Stimulated activated CD8-positive, alpha-beta memory T cell treated with anti-CD3 and anti-CD28 coated beads, Interleukin-7, amount 100 ng/mL, for 1 hour (primary cell): ENCODE measurements at places on chromosomes 7 and 10.

DNA sequence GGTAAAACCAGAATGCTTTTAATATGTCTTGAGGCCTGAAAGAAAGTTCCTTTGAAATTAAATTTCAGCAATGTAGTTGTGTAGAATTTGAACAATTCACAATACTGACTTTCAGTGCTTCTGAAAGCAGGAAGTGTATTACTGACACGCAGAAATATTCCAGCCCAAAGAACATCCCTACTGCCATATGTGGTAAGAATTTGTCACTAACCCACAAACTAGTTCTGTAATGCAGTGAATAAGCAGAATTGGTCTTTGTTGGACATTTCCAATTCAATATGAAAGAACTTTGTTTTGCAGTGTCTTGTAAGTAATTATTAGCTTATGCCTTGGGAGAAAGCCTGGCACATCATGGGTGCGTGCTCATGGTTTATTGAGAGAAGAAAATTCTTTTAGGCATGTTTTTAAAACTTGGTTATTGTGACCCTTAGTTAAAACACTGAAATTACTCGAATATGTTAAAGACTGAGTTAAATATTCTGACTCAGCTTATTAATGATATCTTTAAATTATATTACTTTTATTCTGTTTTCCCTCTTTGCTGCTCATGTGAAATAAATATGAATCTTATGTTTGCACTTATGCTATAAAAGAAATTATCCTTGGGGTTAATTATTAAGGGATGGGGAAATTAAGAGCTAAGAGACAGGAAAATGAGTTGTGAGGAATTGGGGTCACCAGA lies 33.4 kb downstream of the PTPN12 start:
- no peak for DNase-seq

DNA sequence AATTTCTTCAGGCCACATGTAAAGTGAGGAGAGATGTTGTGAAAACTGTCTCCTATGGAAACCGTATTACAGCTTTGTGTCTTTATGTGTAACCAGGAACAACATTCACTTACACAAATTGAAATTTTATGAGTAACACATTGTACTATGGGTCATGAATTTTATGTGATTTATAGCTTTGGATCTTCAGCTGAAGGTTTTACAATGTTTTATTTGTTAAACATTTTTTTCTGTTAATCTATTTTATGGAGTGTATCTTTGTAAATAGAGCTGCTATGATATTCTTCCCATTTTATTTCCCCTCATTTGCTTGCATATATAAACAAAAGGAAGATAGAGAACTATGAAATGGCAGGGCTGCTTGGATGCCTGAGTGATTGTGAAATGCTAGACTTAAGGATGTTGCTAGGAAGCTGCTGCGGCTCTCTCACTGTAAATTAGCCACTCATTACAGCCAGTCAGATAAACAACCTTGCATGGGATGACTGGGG lies 104.5 kb upstream of the PCLO start:
- no peak for DNase-seq

GRCh38 chr7:115357703-115357999 lies 435.8 kb downstream of the MDFIC start:
- DNase-seq: no peak

DNA sequence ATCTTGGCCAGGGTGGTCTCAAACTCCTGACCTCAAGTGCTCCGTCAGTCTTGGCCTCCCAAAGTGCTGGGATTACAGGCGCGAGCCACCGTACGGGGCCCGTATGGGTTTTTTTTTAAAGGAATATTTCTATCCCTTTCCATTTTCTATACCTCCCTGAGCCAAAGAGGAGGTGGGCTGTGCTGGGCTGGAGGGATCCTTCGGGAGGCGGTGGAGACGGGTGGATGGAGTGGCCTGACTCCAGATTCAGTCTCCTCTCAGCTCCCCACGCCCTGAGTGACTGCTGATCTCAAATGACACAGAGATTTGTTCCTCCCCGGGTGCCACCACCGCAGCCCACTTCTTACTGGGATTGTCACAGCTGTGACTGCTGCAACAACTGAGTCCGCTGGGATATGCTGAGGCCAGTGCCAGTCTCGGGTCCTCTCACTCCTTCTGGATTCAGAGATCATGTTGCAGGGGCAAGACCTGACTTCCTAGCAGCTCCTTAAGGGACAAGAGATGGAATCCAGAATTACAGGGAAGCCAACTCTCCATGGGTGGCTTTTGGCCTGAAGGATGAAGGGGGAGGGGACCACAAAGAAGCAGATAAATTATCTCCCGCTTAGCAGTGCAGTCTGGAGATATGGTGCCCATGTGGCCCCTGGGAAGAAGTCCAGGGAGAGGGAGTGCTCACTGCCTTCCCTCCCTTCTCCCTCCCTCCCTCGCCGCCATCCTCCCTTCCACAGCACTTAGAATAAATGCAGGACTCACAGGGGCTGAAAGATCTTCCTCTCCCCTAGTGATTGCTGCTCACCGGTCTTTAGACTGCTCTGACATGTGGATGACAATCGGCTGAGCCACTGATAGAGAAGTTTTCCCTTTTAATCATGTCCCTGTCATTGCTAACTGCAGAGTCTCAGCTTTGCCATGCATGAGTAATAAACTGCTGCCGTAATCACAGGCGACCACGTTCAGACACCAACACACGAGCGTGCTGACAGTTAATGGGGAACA lies 14.3 kb downstream of the GALNT17 start:
- no peak for DNase-seq

- DNase-seq: no peak
Measured at GRCh38 chr7:140475747-140476333, 3.5 kb downstream of the MKRN1 start.

GRCh38 chr10:124697837-124698544 lies 46.2 kb downstream of the FAM53B start:
- DNase-seq: no peak

DNA sequence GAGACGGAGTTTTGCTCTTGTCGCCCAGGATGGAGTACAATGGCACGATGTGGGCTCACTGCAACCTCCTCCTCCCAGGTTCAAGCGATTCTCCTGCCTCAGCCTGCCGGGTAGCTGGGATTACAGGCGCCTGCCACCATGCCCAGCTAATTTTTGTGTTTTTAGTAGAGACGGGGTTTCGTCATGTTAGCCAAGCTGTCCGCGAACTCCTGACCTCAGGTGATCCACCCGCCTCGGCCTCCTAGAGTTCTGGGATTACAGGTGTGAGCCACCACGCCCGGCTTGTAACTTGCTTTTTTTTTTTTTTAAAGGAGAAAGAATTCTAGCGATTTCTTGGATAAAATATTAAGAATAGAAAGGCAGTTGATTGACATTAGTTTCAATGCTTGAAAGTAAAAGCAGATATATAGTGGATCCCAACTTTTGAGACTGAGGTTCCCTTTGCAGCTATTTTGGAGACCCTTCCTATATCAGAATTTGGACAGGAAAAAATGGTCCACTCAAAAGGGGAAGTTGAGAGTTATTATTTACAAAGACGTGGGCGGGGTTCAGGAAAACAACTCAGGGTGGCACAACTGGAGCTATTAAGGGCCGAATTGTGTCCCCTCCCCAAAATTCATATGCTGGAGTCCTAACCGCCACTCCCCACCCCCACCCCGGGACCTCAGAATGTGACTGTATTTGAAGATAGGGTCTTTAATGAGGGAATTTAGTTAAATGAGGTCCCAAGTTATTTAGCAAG lies 1.3 kb upstream of the ERCC6 start:
- DNase-seq: no peak

- no peak for DNase-seq
Measured at GRCh38 chr7:129906700-129907099, 46.1 kb downstream of the UBE2H start.

DNA sequence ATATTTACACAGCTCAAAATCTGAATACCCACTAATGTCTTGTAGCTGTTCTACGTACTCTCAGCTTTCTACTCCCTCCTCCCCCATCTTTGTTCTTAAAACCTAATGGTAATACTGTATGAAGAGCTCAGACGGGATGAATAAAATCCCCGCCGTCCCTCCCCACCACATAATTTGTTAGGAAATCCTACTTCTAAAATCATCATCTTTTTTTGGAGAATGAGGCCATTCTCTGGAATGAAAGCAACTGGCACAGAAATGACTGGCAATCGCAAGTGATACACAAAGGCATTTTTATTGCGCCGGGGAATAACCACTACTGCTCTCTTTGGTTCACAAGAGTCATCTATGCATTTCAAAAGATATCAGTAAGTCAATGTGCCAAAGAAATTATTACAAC lies 27.3 kb downstream of the SLC35B4 start:
- no peak for DNase-seq

- no peak for DNase-seq
Measured at GRCh38 chr7:42552227-42552626, 315.2 kb upstream of the GLI3 start.

GRCh38 chr7:14446829-14447228 lies 455.7 kb downstream of the DGKB start:
- no peak for DNase-seq

DNA sequence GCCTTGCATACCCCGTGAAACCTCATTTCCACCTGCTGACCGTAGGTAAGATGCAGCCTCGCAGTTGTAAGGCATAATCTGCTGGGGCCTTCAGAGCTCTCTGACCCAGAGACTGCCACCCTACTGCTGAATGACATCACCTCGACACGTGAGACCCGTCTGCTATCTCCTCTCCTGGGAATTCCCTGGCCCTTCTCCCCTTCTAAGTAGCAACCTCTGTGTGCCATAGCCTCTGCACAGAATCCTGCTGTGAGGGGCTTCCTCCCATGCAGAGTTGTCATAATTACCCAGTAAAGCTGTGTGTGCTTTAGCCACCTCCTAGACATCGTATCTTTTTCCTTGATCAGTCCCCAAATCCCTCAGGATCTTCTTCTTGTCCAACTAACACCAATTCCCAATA lies 106.7 kb downstream of the CACNB2 start:
- no peak for DNase-seq

DNA sequence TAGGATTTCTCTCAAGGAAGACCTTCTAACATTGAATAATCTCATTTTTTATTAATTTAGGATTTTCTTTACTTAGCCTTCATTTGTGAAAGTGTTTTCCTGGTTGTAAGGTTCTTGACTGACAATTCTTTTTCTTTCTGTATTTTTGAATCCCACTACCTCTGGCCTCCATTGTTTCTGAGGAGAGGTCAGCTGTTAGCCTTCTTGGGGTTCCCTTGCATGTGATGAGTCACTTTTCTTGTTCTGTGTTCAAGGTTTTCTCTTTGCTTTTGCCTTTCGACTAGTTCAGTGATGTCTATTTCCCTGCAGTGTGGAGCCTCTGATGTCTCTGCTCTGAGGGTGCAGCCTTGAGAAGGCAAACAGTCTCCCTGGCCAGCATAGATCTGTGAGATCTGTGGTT lies 304.1 kb upstream of the ZNF32 start:
- DNase-seq: no peak

- no peak for DNase-seq
Measured at GRCh38 chr10:47333532-47333931, 11.3 kb downstream of the GDF2 start.

DNA sequence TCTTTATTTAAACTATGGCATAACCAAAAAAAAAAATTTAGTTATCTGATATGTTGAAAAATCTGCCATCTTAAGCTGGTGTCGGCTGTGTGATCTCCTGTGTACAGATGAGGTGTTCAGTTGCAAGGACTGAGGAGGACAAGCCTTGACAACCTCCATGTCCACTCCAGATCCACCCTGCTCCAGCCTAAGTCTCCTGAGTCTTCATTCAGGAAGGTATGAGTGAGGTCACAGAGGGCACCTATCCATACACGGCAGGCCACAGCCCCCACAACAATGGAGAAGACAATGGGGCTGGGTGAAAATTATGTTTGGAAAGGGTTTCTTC lies 16.1 kb downstream of the TARP start:
- DNase-seq: no peak

DNA sequence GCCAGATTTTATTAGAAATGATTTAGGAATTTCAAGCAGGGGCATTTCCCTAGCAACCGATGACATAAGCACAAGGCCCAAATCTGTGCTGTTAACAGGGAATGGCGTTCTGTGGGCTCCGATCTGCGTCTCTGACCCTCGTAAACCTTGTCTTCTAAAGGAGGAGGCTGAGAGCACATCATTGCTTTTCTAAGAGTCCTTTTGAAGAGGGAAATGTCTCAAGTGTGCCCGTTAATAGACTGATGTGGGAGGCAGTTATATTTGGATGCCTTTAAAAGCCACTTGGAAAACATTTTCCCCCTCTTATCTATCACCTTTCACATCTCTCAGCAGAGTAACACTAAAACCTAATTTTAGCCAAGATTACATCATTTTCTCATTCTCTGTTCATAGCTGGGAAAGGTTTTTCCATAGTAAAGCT lies 424.1 kb upstream of the GALNT17 start:
- no peak for DNase-seq

DNA sequence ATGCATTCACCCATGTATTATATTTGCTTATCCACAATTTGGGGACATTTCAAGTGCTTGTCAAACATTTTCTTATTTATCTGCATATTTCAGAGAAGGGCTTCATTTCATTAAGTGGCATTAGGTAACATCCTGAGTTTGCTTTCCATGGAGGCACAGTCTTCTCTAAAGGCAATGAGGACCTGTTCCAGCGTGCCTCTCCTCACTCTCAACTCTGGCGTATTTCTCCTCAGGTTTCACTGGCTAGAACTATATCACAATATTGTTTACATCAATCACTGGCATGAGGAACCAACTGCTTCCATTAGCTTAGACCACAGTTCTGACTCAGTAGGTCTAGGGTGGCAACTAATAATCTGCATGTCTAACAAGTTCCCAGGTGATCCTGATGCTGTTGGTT lies 177.2 kb downstream of the TAX1BP1 start:
- no peak for DNase-seq

- no peak for DNase-seq
Measured at GRCh38 chr10:28497313-28498126, 35.4 kb upstream of the WAC start.

DNA sequence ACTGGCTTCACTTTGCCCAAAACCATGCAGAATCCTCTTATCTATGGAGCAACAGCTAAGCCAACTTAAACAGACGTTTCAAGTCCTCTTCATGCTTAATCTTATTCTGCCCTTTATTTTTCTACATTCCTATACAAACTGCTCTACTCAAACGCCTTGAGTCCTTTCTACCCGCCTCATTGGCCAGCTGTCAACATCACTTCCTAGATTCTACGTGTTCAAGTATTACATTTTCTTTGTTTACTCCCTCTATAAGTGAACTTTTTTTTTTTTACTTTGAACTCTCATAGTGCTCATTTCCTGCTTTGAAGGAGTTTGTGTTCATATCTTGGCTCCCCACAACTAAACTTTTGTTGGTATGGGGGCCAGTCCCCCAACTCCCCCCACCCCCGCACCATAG lies 28.9 kb upstream of the SLC26A5 start:
- DNase-seq: no peak

- DNase-seq: no peak
Measured at GRCh38 chr7:19442016-19442785, 266.6 kb downstream of the POLR1F start.

GRCh38 chr10:88071879-88072278 lies 208.5 kb downstream of the PTEN start:
- DNase-seq: no peak

DNA sequence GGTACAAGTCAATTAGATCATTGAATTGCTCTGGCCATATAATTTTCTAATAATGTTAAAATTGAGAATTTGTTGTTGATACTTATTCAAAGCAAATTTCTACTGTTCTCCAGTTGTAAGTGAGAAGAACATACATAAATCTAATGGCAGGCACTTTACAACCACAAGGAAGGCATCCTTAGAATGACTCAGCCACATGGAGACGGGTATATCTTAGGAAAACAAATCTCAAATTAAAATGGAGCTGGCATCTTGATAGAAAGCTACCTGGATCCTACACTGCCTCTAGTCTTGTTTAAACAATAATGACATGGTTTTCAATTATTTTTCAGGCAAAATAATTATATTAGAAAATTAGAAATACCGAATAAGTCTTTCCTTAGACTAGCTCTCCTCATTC lies 1183.7 kb upstream of the SORCS1 start:
- DNase-seq: no peak
